Epithelial cell of prostate (primary cell): ENCODE measurements at places on chromosomes 3 and 15.

DNA sequence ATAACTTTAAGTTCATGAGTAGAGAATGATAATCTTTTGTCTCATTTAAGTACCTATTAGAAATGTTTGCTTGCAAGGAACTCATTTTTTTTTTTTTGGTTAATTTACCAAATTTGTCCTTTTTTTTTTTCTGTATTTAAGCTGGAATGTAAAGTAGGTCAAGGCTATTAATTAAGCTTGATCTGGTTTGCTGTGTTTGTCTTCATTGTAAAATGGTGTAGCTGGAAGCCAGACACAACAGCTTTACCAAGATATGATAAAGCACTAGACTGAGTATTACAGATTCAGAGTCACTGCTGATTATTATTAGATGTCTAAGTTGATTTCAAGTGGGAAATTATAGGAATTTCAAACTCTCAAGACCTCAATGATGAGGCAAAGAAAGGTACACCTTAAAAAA, 15.0 kb upstream of the ZPLD1 start:
- no peak for DNase-seq

DNA sequence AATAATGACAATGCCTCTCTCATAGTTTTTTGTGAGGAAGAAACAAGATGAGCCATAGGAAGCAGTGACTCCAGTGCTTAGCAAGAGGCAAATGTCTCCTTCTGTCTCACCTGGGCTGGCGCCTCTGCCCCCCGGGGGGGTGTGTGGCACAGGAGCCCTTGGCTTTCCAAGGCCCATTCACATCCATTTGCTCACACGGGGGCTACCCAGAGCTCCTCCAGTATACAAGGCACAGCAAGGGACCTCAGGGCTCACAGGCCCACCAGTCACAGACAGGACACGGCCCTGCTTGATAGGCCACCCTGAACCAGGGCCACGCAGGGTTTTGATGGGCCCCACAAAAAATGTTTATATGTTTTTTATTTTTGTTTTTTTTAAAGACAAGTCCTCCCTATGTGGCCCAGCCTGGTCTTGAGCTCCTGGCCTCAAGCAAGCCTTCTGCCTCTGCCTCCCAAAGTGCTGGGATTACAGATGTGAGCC, 21.9 kb upstream of the EHD4 start:
- no peak for DNase-seq

DNA sequence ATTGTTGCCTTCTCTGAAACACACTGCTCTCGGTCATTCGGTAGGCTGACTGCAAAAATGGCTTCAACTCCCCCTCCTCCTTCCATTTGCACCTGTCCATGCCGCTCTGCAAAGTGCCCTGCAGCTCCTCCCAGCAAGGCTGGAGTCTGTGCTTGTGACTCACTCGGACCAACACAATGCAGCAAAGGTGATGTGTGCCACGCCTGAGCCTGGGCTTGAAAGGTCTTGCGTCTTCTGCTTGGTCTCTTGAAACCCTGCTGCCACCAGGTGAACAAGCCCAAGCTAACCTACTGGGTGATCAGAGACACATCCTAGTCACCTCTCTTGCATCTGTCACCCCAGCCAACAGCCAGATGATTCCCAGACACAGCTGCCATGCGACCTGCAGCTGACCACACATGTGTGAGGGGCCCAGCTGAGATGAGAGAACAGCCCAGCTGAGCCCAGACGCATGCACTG, 71.1 kb downstream of the MGLL start:
- DNase-seq = peak; percentile 50

DNA sequence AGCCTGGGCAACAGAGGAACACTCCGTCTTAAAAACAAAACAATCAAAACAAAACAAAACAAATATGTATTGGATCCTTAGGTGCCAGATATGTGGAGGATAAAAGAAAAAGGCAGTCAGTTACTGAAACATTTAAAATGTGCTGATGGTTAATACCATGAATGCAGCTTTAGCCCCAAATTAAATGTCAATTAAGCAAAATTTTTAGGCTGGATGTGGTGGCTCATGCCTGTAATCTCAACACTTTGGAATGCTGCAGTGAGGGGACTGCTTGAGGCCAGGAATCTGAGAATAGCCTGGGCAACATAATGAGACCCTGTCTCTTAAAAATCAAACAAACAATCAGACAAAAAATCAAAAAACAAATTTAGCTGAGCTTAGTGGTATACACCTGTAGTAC, 8.5 kb upstream of the CHMP2B start:
- no peak for DNase-seq

GRCh38 chr3:66722675-66723074, 221.9 kb upstream of the LRIG1 start:
- no peak for DNase-seq

GRCh38 chr15:84143753-84144314, 91.7 kb upstream of the GOLGA6L4 start:
- no peak for DNase-seq

DNA sequence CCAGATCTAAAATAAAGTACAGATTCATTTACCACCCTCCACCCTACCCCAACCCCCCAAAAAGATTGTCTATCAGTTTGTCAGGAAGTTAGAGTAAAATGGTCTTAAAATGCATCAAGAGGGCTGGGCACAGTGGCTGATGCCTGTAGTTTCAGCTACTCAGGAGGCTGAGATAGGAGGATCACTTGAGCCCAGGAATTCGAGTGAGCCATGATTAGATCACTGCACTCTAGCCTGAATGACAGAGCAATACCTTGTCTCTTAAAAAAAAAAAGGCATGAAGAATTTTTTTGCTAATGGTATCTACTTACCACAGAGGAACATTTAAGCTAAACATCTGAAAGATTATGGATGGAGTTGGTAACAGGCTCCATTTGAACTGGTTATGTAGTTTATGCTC, 71.0 kb downstream of the RBM6 start:
- DNase-seq = no peak

- no peak for DNase-seq
Measured at GRCh38 chr3:52223449-52224408, 1.7 kb downstream of the TLR9 start.

- no peak for DNase-seq
Measured at GRCh38 chr3:62372621-62373041, 719 bp downstream of the FEZF2 start.

GRCh38 chr3:38147421-38147820, 9.0 kb downstream of the MYD88 start:
- no peak for DNase-seq

- no peak for DNase-seq
Measured at GRCh38 chr3:3927965-3928364, 128.7 kb downstream of the LRRN1 start.

GRCh38 chr3:38468765-38469164, 15.1 kb downstream of the ACVR2B start:
- DNase-seq = no peak

DNA sequence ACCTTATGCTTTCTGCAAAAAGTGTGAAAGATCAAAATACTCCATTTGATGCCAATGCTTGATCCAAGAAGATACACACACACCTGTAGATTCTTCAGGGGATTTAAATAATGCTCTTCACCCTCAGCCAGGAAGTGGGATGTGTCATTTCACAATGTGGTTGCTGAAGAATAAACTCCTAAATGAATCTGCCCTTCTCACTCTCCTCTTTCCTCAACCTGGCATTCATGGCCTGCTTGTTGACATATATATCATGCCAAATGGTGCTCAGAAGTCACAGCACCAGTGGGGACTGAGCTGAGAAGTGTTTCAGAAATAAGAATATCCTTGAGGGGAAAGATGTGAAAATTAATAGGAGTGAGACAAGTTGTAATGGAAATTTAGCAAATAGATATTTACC, 146.6 kb upstream of the ARHGEF26 start:
- DNase-seq = no peak

GRCh38 chr3:38232701-38233100, 32.9 kb upstream of the SLC22A13 start:
- DNase-seq = no peak

GRCh38 chr15:98733098-98733497, 84.8 kb downstream of the IGF1R start:
- DNase-seq = no peak

DNA sequence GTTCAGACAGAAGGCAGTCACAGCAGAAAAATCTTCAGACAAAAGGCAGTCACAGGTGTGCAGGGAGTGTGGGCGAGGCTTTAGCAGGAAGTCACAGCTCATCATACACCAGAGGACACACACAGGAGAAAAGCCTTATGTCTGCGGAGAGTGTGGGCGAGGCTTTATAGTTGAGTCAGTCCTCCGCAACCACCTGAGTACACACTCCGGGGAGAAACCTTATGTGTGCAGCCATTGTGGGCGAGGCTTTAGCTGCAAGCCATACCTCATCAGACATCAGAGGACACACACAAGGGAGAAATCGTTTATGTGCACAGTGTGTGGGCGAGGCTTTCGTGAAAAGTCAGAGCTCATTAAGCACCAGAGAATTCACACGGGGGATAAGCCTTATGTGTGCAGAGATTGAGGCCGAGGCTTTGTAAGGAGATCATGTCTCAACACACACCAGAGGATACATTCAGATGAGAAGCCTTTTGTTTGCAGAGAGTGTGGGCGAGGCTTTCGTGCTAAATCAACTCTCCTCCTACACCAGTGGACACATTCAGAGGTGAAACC, 27.6 kb downstream of the ZNF589 start:
- DNase-seq = peak; percentile 98

GRCh38 chr15:82572986-82573385, 32.7 kb upstream of the RPS17 start:
- no peak for DNase-seq

GRCh38 chr3:162641317-162641716, 1144.7 kb downstream of the OTOL1 start:
- no peak for DNase-seq

- DNase-seq = no peak
Measured at GRCh38 chr3:157120071-157120892, 39.7 kb downstream of the CCNL1 start.

- peak; percentile 78 for DNase-seq
Measured at GRCh38 chr3:57696801-57697321, 4.0 kb upstream of the DENND6A start.

DNA sequence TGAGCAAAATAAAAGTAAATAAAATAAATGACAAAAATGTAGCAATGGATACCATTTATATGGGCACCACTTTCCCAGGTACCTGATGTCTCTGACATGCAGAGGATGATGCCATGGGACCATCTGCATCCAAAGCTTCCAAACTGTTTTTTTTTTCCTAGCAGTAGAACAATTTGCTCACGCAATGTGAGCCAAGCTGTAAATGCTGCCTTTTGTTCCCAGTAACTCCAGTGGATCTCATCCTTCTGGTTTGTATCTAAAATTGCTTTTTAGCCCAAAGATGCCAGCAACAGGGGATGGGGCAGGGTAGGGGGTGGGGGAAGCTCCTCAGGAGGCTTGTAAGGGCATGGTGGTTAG, 32.7 kb downstream of the SLC12A8 start:
- DNase-seq = no peak

DNA sequence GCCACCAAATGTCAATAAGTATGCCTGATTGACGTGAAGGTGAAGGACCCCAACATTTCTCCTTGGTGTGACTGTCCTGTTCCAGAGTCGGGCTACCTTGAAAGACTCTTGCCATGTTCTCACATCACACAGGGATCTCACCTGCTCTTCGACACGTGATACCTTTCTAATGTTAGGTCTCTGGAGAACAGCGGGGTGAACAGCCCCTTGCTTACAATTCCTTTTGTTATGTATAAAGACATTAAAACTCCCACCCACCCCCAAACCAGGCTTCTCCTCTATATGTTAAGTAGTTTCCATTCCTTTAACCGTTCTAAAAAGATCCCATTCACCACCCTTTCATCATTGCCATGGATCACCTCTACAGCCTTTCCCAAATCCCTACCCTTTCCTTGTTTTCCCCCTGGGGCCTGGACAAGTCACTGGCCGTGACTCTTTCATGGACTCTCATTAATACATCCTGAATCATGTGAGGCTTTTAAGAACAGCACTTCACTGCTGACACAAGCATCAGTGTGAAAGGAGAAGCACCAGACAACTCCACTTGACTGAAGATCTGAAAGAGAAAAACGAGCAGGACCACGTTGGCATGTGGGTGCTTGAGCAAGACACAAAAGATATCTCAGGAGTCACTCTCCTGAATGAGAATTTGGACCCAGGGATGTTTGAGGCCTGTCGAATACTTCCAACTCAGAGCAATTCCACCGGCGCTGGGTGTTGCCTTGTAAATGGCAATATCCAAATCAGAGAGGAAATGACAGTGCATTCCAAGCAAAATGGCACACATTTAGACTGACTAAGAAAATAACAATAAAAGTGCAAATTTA, 115.0 kb downstream of the FOXP1 start:
- DNase-seq = no peak
